Stimulated activated CD8-positive, alpha-beta memory T cell treated with anti-CD3 and anti-CD28 coated beads, Interleukin-12 subunit alpha, Interleukin-12 subunit beta, amount 100 ng/mL, for 4 hours (primary cell): ENCODE measurements at places on chromosomes 2 and 18.

- DNase-seq: no peak
Measured at GRCh38 chr2:122851161-122851560, 1095.7 kb downstream of the TSN start.

- DNase-seq: no peak
Measured at GRCh38 chr2:63849381-63850203, 7.9 kb downstream of the UGP2 start.

DNA sequence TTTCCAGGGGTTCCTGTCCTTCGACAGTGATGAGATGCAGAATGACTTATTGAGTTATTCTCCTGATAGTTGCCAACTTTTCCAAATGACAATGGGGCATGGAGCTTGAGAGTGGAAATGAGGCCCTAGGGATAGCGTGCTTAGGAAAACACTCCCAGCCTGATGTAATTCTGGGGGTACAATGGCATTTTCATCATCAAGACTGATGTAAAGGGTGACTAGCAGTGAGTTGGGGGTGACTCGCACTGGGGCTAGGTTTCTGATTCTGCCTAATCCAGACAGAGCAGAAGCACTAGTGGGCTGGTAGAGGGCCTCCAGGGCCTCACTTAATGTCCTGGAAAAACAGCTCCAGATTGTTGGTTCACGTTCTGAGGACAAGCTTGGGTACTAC, 34.0 kb upstream of the IL37 start:
- DNase-seq: no peak

DNA sequence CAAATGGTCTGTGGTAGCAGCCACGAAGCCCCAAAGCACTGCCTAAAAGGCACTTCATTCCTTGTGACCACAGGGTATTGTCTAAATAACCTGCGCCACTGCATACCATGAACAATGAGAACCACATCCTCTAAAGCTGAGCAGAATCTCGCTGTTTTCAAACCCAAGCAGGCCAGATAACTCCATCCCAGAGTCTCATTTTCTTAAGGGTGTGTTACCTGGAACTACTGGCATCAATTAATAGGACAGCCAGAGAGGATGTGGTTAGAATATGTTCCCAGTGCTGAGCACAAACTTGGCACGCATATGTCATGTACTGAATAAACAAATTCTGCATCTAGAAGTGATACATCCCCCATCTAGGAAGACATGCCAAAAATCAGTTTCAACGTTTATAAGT, 13.0 kb downstream of the VPS4B start:
- DNase-seq: no peak

GRCh38 chr18:46148810-46149209, 44.6 kb downstream of the HAUS1 start:
- no peak for DNase-seq

- DNase-seq: no peak
Measured at GRCh38 chr18:59061914-59062642, 77.6 kb upstream of the SEC11C start.

GRCh38 chr2:108978709-108979111, 10.3 kb downstream of the EDAR start:
- no peak for DNase-seq

- DNase-seq: no peak
Measured at GRCh38 chr2:9695941-9696340, 65.1 kb upstream of the YWHAQ start.

DNA sequence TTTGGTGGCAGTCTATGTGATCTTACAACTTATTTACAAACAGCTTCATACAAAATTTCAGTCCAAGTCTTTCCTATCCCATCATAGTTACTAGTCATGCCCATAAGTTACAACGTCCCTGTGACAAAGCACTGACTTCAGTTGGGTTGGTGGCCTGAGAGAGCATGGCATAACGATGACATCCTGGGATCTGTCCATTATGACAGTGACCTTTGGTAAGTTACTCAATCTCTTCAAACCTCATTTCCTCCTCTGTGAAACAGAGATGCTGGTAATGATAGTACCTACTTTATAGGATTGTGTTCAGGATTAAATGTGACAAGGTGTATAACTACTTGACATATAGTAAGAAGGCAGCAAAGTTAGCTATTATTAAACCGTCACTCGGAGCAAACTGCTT, 55.4 kb upstream of the ATP5MC3 start:
- DNase-seq: no peak
